Right hindlimb (tissue), 1 donor: ENCODE measurements at places on chromosomes 1 and 21.

DNA sequence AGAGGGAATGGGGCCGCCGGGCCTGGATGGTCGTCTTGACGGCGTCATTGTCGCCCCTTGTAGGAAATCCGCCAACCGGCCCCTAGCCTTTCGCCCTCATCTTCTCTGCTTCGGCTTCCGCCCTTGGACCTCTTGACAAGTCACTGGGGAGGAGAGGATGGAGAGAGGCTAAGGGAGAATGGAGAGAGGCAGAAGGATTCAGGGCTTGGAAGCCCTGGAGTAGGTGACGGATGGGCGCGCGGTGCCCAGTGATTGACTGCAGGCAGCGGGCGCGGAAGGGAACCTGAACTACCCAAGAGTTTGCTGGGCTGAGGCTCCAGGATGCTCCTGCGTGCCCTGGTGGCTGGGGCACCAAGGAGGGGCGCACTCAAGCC, 651 bp downstream of the PDE4B start:
- no peak for DNase-seq

GRCh38 chr21:44576025-44576420, 2.5 kb downstream of the KRTAP10-4 start:
- no peak for DNase-seq

DNA sequence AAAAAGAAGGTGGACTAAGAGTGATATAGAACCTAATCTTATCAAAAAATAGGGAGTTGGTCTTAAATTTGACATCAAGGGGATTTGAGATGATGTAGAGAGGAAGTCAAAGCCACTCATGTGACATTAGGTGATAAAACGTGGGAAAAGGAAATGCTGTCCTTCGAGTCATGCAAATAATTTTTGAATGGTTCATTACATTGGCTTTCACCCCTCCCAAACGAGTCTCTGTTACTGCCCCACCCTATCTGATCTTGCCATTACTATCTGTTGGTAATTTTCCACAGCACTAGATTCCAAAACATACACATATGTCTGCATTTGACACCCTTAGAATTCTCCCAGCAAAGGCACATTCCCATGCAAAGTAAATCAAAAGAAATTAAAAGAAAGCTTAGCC, 531.1 kb upstream of the ADAMTS5 start:
- no peak for DNase-seq

- no peak for DNase-seq
Observed at GRCh38 chr1:247338723-247339275, 7.1 kb upstream of the ZNF496 start.
